ENCODE measurements at places on chromosomes 12 and 14. TPM values are rescaled to one million over a fixed set of nuclear protein-coding genes. Genes with fewer than 3 reads are reported as not detected.
A peak's percentile ranks its signal among the peaks of the same experiment; 100 is the strongest.

DNA sequence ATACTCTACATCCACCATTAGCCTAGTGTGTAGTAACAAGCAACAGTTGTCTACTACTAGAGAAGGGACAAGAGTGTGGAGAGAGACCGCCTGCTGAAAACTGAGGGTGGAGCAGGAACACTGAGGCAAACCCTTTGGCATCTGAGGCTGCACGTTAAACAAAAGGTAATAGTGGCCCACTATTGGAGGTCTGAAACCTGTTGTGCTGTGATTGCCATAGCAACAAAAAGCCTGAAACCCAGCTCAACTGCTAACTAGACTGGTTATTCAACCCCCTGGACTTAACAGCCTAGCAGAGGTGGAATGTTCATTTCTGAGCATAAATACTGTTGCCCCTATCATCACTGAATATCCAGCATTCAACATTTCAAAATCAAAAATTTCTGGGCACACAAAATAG lies 43.0 kb downstream of the PPP4R4 start:
- peak; percentile 48 for DNase-seq

GRCh38 chr14:52987042-52987441 lies 36.2 kb upstream of the FERMT2 start:
- no peak for DNase-seq

DNA sequence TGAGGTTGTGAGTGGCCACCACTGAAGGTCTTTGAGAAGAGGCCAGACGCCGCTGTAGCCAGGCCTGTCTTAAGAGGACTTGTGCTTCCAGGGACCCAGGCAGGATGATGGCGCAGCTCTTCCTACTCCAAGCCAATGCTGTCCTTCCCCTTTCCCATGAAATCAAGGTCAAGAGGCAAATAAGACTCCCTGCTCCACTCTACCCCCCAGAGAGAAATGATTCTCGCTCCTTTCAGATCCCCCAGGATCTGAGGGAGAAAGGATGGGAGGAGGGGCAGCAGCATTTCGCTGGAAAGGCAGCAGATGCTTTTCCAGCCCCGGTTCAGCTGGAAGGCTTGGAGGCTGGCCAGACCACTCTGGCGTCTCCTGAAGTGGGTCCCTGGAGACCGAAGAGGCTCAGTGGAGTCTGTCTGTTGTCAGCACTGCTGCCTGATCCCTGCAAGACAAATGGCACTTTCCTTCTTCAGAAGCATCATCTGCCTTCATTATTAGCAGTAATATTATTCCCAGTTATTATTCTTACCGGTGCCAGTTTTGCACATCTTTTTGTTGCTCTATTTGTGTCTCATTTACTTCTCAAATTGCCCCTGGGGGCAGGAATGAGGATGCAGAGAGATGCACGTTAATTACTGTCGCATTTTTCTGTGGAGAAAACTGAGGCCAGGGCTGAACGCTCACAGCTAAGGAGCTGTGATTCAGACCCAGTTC lies 51.4 kb downstream of the C14orf132 start:
- peak; percentile 57 for DNase-seq

DNA sequence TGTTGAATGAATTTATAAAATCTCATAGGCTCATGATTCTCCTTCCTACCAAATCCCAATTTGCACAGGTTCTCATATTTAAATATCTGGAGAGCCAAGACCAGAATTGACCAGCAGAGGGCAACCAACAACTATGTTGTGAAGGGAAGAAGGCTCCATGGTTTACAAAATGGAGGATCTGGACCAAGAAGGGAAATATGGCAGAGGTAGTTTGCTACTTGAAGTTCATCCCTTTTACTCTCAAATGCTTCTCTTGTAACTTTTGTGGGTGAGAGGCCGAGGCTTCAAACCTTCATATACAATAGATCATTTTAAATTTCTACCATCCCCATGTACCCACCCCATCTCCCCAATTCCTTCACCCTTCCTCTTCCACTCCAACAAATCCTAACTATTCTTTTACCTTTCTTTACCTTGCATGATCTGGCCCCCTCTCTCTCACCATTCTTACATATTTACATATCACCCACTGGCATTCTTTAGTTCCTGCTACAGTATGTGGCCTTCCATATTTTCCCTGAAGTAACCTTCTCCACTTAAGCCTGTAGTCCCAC lies 3.8 kb upstream of the SMARCC2 start:
- DNase-seq = peak; percentile 66

DNA sequence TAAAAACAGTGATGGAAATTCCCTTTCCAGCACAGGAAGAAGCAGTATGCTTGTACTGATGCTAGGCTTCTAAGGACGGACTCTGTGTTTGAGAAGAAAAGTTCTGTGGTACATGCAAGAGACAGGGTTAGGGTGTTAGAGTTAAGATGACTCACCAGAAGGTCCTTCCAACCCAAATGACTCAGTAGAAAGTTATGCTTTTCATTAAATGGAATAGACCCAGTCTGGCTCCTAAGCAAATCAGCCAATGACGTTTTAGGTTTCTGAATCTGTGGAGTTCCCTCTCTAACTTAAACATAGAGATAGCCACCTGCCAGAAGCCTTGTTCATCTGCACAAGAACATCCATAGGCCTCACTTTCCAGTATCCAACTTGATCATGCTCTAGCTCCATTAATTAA lies 5.7 kb downstream of the PTHLH start:
- no peak for DNase-seq

GRCh38 chr12:68798882-68799234 lies 9.1 kb upstream of the MDM2 start:
- no peak for DNase-seq

DNA sequence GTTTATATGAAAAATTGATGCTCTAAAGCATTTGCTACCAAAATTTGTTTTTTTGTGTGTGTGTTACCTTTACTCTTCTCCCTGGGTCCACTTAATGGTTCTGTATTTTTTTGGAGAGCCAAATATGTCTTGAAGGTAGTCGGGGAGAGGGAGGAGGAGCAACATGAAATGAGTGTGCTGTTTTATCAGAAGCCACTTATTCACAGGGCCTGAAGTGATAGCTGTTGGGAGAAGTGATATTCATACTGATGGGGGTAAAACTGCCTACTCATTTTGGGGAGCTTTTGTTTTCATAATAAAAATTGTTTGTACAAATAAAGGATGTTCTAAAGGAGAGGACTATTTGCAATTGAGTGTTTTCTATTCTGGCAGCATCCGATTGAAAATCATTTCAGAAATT lies 29.2 kb downstream of the CRADD start:
- no peak for DNase-seq

The GPR84 gene
- total RNA-seq = 10.3 TPM

Data from left lung (tissue), 14 donors.